Dermis lymphatic vessel endothelial cell (primary cell): ENCODE measurements at places on chromosomes 2 and 18. TPM values are rescaled to one million over a fixed set of nuclear protein-coding genes. Genes with fewer than 3 reads are reported as not detected.

MC2R gene
- not detected in 2 replicates for total RNA-seq

CSRNP3 gene
- total RNA-seq, result 0.76 and 0.95 TPM in 2 replicates

UGT1A10 gene
- not detected in 2 replicates for total RNA-seq

IMMT gene
- total RNA-seq, result 43.1 and 53.2 TPM in 2 replicates

SERPINB13 gene
- total RNA-seq, result not detected in 2 replicates

FLACC1 gene
- 0.86 and 0.87 TPM in 2 replicates for total RNA-seq

TEKT4 gene
- not detected in 2 replicates for total RNA-seq

ZBTB14 gene
- total RNA-seq, result 14.0 and 18.1 TPM in 2 replicates

UGT1A5 gene
- total RNA-seq, result not detected in 2 replicates
